NCI-H1105 treated with DMSO at 0.1 percent for 48 hours (cell line): ENCODE measurements at places on chromosomes 1 and 21.

- no peak for DNase-seq
Observed at GRCh38 chr1:201371276-201371675, 6.2 kb downstream of the TNNT2 start.

- no peak for DNase-seq
Observed at GRCh38 chr1:229222081-229222480, 48.8 kb upstream of the RAB4A start.

DNA sequence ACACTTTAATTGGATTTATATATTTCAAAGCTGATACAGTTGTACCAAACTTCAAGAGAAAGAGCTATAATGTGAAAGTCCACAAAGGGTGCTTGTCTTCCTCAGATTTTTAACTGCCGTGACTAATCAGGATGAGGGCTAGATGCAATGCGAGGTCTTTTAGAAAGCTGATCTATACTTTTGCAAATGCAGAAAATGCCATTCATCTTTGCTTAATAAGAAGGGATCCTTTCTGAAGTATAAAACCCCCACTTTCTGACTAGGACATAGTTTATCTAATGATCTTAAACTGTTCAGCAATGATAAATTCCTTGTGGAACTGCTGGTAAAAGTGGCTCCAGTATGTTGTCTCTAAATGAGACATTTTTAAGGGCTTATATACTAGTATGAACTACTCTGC, 102.7 kb upstream of the NGF start:
- no peak for DNase-seq

GRCh38 chr21:42389449-42389835, 6.4 kb downstream of the TMPRSS3 start:
- no peak for DNase-seq

- DNase-seq: no peak
Observed at GRCh38 chr1:191992118-191992517, 166.1 kb upstream of the RGS18 start.

DNA sequence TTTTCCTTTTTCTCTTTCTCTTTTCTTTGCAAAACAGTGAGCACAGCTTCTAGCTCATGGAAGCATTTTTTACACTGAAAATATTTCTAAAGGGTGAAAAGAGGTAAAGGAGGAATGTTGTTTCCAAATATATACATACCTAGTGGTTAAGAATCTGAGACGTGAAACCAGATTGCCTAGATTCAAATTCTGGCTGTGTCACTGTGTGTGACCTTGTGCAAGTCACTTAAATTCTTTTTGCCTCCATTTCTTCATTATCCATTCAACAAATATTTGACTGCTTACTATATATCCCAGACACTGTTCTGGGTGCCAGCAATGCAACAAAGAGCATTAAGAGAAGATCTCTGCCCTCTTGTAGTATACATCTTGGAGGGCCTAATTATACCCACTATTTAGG, 53.3 kb downstream of the ZFYVE9 start:
- DNase-seq: no peak

DNA sequence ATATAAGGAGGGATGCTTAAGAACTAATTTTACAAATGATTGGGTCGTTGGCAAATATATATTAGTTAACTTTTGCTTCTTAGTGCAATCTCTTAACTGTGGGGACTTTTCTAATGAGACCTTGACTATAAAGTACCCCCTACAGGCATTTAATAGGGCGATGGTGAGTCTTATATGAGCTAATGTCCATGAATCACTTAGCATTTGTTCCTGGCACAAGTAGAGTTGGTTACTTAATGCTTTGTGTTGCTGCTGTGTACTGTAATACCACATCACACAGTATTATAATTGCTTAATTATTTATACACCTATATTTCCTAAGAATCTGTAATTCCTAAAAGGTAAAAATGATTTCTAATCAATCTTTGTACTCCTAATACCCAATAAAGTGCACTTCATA, 25.3 kb upstream of the TMCO1 start:
- no peak for DNase-seq

DNA sequence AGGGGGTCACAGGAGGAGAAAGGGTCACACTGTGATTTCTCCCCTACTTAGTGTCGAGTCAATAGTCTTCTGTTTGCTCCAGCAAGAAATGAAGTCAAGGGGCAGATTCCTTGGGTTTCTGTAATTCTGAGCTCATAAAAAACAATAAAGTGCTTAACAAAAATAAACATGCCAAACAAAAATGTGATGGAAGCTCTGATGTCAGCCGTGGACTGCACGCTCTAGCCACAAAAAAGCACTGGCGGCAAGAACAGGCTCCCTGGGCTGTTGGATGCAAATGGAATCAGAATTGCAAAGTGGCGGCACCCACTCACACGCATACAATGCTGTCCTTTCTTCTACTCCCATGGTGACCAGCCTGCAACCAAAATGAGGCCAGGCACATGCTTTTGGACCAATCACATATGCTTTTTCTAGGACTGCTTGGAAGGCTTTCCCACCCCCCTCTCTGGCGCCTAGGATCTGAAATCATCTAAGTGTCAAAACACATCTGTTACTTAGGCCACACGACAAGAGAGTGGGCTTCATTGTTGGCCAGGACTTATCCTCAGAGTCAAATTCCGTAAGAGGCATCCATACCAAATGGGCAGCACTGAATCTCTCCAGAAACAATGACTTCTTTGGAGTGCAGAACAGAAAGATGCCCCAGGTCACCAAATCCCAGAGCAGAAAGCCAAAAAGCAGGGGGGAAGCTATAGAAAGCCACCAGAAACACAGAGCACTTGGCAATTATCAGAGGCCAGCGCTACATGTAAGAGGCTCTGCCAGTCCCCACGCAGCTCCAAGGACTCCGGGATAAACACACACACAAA, 9.2 kb downstream of the C1orf198 start:
- DNase-seq: no peak

- no peak for DNase-seq
Observed at GRCh38 chr21:32516756-32517649, 68.3 kb downstream of the TCP10L start.

DNA sequence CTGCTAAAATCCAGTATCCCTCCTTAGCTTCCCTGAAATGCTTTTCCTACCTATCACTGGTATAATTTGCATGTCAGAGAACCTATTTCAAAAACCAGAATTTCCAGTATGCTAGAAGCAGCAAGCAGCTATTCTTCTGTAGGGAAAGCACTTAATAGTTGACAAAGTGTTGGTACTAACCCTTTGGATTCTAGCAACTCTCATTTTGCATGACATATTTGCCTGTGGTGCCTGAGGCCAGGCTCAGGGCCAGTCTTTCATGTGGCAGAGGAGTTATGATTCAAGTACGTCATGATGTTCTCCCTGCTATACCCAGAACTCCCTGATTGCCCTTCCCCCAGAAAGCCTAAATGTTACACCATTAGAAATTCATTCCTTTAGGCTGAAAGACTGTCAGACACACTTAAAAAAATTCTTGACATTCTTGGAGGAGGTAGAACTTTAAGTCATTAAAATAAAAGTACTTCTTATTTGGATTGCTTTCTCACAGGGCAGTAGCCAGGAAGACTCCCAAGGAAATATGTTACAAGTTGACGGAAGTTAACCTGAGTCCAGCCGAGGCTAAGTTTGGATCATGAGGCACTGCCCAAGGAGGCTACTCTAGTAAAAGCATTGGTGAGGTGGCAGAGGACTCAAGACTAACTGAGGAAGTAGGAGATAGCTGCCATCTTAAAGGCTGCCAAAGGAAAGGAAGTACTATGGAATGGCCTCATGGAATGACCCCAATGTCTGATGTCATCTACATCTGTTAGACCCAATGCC, 298.4 kb upstream of the SPAG17 start:
- no peak for DNase-seq
